ENCODE measurements at places on chromosomes 4 and X. TPM values are rescaled to one million over a fixed set of nuclear protein-coding genes. Genes with fewer than 3 reads are reported as not detected.

HMX1 gene
- total RNA-seq = not detected

EMCN gene
- total RNA-seq = 0.90 TPM

SSX1 gene
- total RNA-seq = not detected

SHROOM4 gene
- total RNA-seq = 1.4 TPM

POU3F4 gene
- not detected for total RNA-seq

GPRASP1 gene
- 11.5 TPM for total RNA-seq

HSFX1 gene
- total RNA-seq = not detected

CT45A3 gene
- total RNA-seq = not detected

GRPR gene
- not detected for total RNA-seq

MAGEB2 gene
- not detected for total RNA-seq

SPACA5 gene
- total RNA-seq = not detected

TMEM144 gene
- total RNA-seq = 8.3 TPM

USP26 gene
- not detected for total RNA-seq

MAGEA1 gene
- total RNA-seq = not detected

ARL9 gene
- total RNA-seq = 0.09 TPM

PDLIM3 gene
- total RNA-seq = 3.0 TPM

RGN gene
- 2.4 TPM for total RNA-seq

RHOH gene
- not detected for total RNA-seq

MAGEA2B gene
- total RNA-seq = not detected

PSAPL1 gene
- not detected for total RNA-seq

PAGE2B gene
- total RNA-seq = not detected

ZFP42 gene
- total RNA-seq = not detected

EDNRA gene
- 10.8 TPM for total RNA-seq

CYBB gene
- total RNA-seq = not detected

SRPX gene
- total RNA-seq = 142 TPM

ADGRL3 gene
- 7.9 TPM for total RNA-seq

CLCN5 gene
- total RNA-seq = 13.5 TPM

MAB21L2 gene
- not detected for total RNA-seq

MAGEA4 gene
- not detected for total RNA-seq

PPP1R3F gene
- total RNA-seq = 6.9 TPM

CITED1 gene
- total RNA-seq = not detected

DCAF4L1 gene
- total RNA-seq = 0.25 TPM

IKBKG gene
- 37.2 TPM for total RNA-seq

UPF3B gene
- total RNA-seq = 7.5 TPM

USP17L10 gene
- total RNA-seq = not detected

CTAG1A gene
- total RNA-seq = not detected

PROM1 gene
- under 0.01 TPM for total RNA-seq

CLIC2 gene
- 12.6 TPM for total RNA-seq

MAGEC3 gene
- total RNA-seq = not detected

AIMP1 gene
- 29.9 TPM for total RNA-seq

RAI2 gene
- total RNA-seq = 0.33 TPM

BANK1 gene
- 0.41 TPM for total RNA-seq

CYTL1 gene
- total RNA-seq = 12.5 TPM

FHL1 gene
- total RNA-seq = 41.9 TPM
